ENCODE measurements at places on chromosomes 2 and 18.

GRCh38 chr2:160199683-160200389 lies at the start of gene ITGB6:
ITGB6 (minus strand) TSS chr2:160200272; CDS start chr2:160200063, 209 bp downstream.
- no peak for DNase-seq

GRCh38 chr2:231037202-231037730 lies at the start of gene C2orf72:
C2orf72 (plus strand) TSS chr2:231037523; CDS start chr2:231037566, 43 bp downstream.
- DNase-seq: no peak

DNA sequence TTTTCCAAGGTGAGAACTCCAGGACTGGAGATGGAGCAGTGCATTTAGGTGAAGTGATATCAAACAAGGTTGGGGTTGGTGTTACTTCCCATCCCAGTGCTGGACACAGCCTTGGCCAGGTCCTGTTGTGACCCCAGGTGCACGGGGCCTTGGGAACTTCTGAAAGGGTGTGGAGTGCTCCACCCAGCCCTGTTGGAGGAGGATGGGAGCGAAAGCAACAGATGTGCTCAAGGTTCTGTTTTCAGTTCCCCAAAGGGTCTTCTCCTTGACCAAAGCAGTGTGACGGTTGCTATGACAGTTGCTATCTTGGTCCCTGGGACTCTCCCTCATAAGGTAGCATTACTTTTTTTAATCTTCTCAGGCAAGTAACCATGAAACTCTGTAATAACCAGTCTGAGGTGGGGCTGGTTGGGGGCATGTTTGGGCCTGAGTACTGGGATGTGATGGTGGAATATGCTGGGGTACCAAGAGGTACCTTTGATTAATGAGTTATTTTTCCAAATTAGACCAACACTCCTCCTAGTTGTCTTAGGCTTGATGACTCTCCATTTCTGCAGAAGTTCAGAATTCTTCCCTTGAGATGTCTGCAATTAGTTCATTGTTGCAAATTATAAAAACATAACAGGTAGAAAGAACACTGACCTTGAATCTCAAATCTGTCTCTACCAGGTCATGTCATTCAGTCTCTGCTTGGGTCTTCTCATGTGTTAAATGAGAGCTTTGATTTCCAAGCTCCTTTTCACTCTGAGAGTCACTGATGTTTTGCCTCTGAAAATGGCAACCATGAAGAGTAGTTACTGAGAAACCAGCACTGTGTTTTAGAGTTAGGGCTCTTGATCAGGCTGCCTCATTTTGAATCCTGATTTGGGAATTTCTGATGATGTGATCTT lies 154.5 kb downstream of the RPIA start:
- no peak for DNase-seq

DNA sequence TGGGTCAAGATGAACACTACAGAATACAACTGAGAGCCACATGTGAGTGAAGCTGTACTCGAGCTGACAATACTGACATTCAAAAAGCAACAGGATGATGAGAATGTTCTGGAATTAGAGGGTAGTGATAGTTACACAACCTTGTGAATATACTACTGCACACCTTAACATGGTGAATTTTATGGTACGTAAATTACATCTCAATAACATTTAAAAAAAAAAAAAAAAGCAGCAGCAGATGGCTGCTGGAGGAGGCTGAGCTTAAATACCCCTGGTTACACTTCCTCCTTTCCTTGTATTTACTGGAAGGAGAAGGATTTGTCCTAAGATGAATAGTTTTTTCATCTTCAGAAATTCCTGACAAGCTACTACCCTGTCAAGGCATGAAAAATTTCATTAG lies 45.5 kb upstream of the CYP1B1 start:
- no peak for DNase-seq

GRCh38 chr2:168175469-168175868 lies 71.9 kb downstream of the STK39 start:
- no peak for DNase-seq

- no peak for DNase-seq
These were observed 153.5 kb downstream of the PXDN start for GRCh38 chr2:1590596-1591460.

DNA sequence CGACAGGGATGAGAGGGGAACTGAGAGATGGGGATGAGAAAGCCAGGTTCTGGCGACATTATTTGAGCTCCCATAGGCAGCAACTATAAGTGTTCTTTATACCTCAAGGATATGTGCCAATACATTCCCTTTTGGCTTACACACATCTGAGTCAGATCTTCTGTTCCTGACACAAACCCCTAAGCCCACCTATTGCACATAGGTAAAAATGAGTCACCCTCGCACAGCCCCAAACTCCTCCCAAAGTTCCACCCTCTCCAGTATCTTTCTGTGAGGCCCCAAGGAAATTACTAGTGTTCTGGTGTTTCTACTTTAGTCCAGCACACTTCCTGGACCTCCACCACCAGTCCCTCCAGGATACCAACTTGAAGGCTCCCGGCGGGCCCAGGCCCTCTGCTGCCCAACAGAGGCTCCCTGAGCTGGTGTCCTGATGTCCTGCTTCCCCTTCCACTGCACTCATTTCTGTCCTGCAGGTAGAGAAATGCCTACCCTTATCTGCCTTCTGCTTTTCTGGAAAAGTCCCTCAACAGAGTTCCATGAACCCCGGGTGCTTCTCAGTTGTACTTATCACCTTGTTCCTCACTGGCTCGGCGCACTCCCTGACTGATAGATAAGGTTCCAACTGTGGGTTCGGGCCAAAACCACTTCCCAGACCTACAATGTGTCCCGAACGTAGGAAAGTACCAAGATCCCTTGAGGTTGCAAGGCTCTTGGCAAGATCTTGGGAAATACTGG lies 125.5 kb downstream of the EN1 start:
- DNase-seq: no peak

- no peak for DNase-seq
These were observed 142.4 kb downstream of the NEDD4L start for GRCh38 chr18:58186258-58186948.

GRCh38 chr18:7307526-7307925 lies 76.6 kb downstream of the LRRC30 start:
- DNase-seq: no peak

GRCh38 chr2:148876595-148877402 lies 1.8 kb downstream of the KIF5C start:
- no peak for DNase-seq

DNA sequence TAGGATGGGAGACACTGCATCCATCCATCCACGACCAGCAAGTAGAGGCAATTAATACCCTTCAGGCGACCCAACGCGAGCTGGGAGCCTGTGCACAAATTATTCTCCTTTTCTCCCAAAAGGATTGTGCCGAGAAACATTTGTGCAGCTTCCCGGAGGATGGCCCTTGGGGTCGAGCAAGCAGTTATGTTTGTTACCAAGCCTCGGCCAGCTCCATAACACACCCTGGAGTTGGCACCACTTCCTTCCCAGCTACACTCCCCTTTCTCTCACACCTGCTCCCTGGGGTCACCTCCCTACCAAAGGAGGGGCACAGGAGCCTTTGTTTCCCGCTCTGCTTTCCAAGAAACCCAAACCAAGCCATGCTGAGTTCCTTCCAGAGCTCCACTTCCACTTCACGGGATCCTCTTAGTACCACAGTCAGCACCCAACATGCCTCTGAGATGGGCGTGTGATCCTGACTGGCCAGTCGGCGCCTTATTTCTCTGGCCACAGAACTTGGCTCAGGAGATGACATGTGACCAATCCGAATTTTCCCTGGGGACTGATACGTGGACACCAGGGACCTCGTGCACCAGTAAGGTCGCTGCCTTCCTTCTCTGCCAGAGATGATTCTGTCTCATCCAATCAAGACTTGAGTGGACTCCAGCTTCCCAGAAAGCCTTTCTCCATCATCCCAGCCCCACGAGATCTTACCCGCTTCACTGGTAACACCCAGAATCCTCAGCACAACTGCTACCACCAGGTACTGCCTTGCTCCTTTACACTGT lies 28.5 kb downstream of the GPR55 start:
- no peak for DNase-seq

GRCh38 chr18:64956465-64956864 lies 794.3 kb upstream of the CDH7 start:
- no peak for DNase-seq

- no peak for DNase-seq
These were observed 91.5 kb downstream of the LTBP1 start for GRCh38 chr2:33038230-33038629.

DNA sequence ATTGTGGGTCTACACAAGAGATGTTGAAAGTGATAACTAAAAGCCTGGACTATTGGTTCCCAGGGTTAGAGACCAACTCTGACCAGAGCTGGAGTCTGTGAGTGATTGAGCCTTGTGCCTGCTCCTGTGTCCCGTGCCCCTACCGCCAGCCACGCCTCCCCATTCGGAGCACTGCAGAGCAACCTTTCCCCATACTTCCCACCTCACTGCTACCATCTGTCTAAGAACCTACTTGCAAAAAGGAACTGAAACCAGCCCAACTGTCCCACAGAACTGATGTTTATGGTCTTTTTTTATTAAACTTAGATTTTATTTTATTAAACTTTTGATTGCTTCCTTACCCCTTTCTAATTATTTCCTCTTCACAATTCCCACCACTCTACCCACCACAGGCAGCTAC lies 300.3 kb upstream of the MGAT5 start:
- DNase-seq: no peak

GRCh38 chr2:216013080-216013909 lies at the start of gene MREG:
MREG (minus strand) TSS chr2:216013551; CDS start chr2:216013327, 224 bp downstream.
- DNase-seq: peak; percentile 68

DNA sequence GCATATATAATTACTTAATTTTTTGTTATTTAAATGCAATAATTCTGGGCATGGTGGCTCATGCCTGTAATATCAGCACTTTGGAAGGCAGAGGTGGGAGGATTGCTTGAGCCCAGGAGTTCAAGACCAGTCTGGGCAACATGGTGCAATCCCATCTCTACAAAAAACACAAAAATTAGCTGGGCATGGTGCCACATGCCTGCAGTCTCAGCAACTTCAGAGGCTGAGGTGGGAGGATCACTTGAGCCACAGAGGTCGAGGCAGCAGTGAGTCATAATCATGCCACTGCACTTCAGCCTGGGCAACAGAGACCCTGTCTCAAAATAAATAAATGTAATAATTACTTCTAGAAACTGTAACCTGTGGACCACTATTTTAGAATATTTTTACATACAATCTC lies 21.5 kb upstream of the TMEM87B start:
- DNase-seq: no peak

DNA sequence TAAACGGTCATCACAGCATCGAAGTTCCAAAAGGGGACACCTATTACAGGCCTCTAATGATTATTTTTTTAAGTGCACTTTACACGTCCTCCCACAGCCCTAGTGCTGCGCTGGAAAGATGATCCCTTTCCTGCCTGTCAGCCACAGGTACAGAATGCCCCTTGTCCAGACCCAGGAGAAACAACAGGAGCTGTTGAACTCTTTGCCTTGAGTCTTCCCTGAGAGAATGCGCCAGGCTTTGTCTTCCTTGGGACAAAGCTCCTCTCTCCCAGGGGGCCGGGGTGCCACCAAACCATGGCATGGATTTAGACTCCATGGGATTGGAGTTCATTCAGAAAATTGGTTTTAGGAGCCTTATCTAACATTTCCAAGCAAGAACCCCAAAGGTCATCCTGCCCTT lies 319.0 kb upstream of the SOX11 start:
- DNase-seq: peak; percentile 50

DNA sequence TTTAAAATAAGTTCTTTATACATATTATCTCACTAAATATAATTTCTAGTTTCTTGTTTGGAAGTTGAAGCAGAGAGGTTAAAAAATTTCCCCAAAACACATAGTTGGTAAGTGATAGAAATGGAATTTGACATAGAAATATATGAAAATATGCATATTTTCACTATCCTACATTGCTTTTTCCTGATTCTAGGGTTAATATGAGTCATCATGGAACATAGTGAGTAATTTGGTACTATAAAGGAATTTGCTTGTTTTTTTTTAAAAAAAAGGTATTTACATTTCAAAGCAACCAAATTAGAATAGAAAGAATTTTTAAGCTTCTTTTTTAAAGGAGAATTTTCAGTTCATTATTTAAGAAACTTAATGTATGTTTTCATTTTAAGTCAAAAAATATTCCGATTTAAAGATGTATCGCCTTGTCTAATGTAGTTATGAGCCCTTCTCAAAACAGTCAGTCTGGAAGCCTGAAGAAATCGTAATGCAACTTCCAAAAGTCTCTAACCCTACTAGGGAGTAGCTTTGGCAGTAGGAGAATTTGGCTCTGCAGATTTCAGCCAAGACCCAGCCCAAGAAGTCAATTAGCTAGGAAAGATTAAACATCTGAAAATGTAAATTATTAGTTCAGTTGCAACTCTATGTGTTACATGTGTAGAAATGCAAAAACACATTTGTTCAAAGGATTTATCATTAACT lies 147.3 kb downstream of the RDH14 start:
- DNase-seq: no peak
